ENCODE measurements at places on chromosomes 16 and 17.

DNA sequence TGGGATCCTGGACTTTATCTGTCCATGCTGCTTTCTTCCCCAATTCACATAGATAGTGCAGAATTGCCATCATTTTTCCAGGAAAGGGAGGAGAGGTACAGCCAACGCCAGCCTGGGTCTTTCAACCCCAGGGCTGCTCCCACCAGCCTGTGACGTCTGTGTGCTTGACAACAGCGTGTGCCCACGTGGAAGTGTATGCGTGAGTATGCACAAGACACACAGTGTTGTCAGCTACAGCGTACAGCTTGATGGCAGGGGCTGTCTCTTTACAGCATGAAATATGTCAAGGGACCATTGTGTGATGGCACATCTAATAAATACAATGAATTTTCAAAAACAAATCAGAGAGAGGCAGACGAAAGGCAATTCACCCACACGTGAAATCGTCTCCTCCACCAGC is 62.3 kb downstream of the GSG1L start:
- DNase-seq: no peak

DNA sequence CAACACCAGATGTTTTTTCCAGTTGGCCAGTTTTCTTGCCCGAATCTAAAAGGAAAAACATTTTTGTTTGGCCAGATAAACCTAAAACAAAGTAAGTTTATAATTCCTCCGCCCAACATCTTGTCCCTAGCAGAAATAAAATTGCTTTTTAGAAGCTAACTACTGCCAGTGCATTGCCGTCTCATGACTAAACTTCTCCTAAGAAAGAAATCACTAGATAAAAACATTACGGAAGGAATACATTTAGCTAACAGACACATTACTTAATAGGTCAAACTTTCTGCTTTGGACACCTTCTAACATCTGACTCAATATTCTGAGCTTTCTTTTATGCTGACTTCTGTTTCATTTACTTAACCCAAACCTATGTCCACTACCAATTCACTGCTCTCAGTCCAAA is 36.2 kb downstream of the FBXL20 start:
- no peak for DNase-seq

- DNase-seq: no peak
Measured at GRCh38 chr17:65918916-65919315, 273.0 kb downstream of the CEP112 start.

DNA sequence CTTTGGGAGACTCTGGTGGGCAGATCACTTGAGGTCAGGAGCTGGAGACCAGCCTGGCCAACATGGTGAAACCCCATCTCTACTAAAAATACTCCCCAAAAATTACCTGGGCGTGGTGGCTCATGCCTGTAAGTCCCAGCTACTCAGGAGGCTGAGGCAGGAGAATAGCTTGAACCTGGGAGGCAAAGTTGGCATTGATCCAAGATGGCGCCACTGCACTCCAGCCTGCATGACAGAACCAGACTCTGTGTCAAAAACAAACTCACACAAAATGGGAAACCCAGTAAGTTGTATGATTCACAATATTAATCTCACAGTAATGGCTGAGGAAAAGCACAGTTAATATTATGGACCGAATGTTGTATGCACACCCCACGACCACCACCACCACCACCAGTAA is 24.3 kb downstream of the WSB1 start:
- DNase-seq: no peak

- no peak for DNase-seq
Measured at GRCh38 chr16:56295739-56296527, 104.6 kb downstream of the GNAO1 start.

DNA sequence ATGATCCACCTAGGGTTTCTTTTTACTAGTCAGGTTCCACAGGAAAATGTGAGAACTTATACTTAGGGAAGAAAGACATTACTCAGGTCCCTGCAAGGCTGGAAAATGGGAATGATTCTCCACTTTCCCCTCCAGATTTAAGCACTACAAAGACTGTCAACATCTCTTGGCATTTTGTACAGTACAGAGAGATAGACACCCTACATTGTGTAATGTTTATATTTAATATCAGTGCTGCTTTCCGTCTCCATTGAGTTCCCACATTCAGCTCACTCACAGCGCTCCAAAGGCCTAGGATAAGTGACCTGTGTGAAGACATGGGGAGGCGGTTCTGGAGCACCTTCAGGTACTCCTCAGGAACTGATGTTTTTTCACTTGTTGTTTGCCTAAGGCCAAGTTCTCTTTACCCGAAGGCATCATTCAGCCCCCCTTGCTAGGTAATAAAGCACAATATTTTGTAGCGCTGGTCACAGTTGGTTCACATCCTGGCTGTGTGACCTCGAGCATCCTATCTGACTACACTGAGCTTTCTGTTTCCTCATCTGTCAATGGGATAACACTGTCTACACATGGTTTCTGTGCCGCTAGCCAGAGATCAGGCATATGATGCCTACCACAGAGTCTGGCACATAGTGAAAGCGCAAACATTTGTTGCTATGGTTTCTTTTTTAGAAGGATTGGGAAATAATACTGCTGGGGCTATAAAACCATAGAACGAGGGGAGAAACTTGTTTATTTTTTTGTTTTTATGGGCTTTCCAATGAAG is 226.6 kb downstream of the ZFHX3 start:
- no peak for DNase-seq

DNA sequence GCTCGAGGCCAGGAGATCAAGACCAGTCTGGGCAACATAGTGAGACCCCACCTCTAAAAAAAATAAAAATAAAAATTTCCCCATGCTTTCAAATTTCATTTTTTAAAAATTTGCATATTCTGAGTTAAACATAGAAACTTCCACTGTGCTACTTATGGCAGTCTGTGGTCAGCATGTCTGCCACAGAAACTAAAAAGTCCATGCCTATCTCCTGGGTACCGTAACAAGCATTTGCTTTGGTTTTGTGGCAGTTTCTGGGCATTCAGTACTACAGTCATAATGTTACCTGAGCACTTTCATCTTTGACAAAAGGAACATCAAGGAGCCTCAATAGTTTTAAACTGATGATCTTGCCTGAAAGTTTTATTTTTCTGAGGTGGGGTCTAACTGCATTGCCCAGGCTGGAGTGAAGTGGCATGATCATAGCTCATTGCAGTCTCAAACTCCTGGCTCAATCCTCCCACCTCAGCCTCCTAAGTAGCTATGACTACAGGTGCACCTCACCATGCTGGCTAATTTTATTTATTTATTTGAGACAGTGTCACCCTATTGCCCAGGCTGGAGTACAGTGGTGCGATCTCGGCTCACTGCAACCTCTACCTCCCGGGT is 13.2 kb upstream of the ITGA2B start:
- DNase-seq: no peak

- DNase-seq: no peak
Measured at GRCh38 chr16:58378401-58378800, 13.9 kb upstream of the GINS3 start.
